ENCODE measurements at places on chromosomes 16 and 17.

DNA sequence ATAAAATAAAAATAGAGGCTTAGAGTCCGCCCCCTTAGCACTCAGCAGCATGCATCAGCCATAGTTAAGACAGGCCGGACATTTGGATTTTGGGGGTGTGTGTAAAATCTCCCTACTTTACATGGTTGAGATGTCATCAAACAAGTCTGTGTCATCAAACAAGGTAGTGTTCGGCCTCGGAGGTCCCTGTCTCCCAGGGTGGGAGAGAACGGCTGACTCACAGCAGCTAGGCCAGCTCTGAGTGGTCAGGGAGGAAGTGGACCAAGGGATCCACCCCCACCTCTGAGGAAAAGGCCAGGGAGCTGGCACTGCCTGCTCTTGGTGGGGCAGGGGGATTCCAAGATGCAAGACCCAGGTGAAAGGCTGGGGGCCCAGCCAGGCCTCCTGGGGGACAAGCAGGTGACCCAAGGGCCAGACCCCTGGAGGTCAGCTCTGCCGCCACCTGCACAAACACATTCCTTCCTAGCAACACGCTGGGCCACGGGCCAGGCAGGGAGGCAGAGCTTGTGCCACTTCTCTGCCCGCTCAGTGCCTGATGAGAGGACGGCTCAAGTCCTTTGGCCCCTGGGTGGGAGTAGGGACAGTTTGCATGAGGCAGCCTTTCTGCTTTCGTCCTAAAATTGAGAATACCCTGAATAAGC lies 28.5 kb downstream of the KIFC3 start:
- DNase-seq = no peak

GRCh38 chr16:23079675-23080301 lies 69.5 kb downstream of the USP31 start:
- DNase-seq = no peak

DNA sequence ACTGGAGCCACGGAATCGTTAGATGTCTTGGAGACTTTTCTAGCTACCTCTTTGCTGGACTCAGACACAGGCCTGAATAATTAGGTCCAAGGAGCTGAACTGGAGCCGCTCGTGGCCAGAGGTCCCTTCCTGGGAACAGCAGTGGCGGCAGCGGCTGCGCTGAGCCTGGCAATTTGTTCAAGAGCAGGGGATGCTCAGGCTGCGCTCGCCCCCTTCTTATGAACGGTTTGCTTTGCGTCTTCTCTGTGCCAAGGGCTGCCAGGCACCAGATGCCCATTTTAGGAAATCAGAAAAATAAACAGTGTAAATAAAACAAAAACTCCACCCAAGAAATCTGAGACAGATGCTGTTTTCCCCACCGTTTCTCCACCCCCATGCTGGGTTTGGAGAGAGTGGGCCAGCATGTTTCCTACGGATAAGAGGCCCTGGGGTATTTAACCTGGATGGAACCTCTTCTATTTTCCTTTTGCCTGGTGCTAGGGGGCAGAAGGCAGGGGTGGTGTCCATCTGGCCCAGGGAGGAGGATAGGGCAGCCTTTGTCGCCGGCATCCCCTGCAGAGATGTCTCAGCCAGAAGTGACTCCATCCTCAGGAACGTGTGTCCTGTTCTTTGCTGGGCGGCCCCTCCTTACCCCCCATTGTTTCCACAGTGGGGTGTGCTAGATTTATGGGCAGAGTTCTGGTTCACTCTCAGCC lies 163.4 kb downstream of the SEC14L1 start:
- no peak for DNase-seq

DNA sequence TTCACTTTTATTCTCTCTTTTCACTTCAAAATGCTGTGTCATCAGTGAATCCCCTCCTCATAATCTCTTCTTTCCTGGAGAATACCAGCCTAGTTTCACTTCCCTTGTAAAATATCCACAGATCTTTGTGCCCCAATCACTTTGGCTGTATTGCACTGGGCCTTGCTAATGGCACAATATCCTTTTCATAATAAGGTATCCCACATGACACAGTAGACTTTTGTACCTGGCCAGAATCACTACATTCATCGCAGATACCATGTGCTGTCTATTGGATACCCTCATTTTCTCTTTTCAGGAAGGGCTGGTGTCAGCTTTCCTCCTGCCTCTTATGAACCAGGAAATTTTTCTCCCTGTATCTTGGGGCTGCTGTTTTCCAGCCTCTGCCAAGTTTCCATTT lies 25.7 kb upstream of the TOX3 start:
- no peak for DNase-seq

GRCh38 chr17:52442350-52442749 lies 283.8 kb upstream of the CA10 start:
- no peak for DNase-seq

DNA sequence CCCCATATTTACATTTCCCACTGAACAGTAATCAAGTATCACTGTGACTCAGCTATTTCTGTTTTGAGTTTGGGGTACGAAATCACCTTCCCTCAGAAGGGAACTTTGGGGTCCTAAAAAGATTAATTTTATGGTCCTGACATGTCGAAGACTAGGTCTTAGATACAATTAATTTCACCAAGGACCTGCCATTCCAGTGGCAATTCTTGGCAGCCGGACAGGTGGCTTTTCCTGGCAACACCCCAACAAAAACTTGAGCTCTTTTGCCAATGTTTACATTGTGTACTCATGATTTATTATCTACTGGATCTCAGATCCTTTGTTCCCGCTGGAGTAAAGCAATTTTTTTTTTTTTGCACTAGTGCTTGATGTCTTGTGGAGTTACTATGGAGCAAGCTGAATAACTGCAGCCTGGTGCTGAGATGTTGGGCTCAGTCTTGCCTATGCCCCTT lies 14.4 kb downstream of the SLFN5 start:
- DNase-seq = no peak

DNA sequence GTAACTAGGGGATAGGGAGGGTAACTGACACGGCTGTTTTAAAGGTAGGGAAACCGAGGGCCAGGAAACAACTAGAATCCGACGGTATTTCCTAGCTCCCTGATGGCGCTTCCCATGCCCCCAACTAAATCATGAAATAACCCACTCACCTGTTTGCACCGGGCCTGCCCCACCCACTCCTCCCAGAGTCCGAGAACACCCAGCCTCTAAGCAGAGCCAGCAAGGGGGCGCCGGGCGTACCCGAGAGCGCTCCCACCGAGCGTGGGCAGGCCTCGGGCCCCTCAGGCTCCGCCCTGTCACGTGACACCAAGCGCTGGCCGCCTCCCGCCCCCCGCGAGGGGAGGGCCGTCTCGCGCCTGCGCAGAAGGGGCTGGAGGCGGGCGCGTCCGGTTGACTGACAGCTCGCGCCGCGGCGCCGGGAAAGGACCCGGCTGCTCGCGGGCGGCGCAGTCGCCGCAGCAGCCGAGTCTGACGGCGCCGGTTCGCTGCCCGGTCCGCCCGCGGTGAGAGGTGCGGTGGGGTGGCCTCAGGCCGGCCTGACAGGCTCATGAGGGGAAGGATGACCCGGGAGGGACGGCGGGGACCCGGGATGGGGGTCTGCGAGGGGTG lies at the start of gene KIAA0513:
Gene KIAA0513, plus strand, starts transcription at position 447 of the 609 bp plus-strand sequence. CDS start 39,277 bp downstream, outside the sequence.
- DNase-seq = peak; percentile 96

- no peak for DNase-seq
Measured at GRCh38 chr16:61820398-61820797, 215.8 kb downstream of the CDH8 start.

DNA sequence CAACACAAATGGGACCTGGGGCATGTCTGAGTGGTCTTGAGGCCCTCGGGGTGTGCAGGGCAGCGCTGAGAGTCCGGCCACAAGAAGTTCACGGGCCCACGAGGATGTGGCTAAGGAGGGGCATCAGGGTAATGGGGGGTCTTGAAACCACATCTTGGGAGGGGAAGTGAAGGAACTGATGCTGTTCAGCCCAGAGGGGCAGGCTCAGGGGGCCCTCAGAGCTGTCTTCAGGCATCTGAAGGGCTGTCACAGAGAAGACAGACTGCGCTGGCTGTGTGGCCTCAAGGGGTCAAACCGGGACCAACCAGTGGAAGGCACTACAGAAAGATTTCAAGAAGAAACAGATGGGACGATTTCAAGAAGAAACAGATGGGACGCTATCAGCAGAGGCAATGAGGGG lies 45.1 kb downstream of the ZNF423 start:
- DNase-seq = no peak

- peak; percentile 46 for DNase-seq
Measured at GRCh38 chr16:57132470-57132869, 40.1 kb downstream of the CPNE2 start.

DNA sequence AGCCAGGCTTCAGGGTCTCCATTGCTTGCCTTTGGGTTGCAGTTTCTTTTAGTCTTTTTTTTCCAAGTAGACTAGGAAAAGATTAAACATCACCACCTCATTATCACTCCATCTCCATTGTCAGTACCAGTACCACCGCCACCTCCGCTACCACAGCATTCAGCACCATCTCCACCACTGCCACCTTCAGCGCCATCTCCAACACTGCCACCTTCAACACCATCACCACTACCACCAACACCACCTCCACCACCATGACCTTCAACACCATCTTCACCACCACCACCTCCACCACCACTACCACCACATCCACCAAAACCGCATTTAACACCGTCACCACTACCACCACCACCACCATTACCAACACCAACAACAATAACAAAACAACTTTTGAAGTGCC lies 141.5 kb upstream of the MPHOSPH6 start:
- DNase-seq = no peak

GRCh38 chr16:30805056-30805369 lies 18.0 kb upstream of the ZNF629 start:
- peak; percentile 19 for DNase-seq

GRCh38 chr16:77939968-77940367 lies 82.4 kb upstream of the CLEC3A start:
- no peak for DNase-seq

DNA sequence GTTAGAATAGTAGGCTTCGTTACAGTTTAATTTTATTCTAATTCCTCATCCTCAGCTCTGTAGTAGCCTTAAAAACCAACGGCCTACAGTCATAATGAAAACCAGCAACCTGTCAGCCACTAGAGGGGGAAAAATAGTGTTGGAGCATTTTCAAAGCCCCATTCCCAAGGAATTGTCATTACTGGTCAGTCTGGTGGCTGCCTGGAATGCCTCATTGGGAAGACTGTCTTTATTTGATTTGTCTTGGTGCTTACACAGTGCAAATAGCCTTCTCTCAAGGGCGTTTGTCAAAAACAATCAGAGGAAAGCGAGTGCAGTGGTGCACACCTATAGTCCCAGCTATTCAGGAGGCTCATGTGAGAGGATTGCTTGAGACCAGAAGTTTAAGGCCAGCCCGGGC lies 4.7 kb downstream of the LPCAT2 start:
- DNase-seq = no peak

- DNase-seq = peak; percentile 34
Measured at GRCh38 chr17:30824002-30824355, 513 bp downstream of the CRLF3 start.

DNA sequence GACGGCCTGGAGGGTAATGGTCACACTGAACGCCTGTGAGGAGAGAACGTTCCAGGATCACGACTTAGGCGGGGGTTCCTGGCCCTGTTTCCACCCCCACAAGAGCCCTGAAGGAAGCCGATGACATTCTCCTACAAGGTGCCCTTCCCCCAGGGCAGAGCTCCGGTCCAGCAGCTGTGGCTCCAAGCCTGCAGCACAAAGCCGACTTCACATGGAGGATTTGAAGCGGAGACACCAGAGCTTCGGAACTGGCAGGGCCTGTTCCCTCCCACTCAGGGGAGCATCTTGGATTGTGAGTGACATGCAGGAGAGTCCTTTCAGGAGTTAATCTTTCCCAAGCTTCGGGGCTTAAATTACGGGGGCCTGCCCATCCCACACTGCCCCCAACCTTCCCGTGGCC lies 5.0 kb downstream of the FADS6 start:
- DNase-seq = no peak

- DNase-seq = no peak
Measured at GRCh38 chr17:4744999-4745969, 5.6 kb upstream of the CXCL16 start.

- DNase-seq = no peak
Measured at GRCh38 chr17:41638941-41639340, 14.6 kb upstream of the KRT17 start.

DNA sequence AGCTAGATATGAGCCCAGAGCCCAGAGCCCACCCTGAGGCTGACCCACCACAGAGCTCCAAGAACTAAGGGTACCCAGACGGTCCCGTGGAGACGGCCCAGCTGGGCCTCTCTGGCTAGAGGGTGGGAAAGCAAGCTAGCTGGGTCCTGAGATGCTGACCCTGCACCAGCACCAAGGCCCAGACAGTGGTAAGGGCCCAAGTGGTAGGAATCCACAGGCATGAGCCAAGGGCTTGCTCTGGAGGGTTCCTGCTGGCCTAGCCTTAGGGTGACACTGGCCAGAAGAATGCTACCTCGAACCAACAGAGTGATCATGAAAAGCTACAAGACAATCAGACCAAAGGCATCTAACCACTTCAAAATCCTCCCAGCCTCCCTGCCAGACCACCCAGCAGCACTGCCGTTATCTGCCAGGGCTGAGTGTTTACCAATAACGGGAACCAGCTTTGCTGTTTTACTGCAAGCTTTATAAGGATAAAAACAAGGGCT lies 13.2 kb downstream of the HIC1 start:
- no peak for DNase-seq

DNA sequence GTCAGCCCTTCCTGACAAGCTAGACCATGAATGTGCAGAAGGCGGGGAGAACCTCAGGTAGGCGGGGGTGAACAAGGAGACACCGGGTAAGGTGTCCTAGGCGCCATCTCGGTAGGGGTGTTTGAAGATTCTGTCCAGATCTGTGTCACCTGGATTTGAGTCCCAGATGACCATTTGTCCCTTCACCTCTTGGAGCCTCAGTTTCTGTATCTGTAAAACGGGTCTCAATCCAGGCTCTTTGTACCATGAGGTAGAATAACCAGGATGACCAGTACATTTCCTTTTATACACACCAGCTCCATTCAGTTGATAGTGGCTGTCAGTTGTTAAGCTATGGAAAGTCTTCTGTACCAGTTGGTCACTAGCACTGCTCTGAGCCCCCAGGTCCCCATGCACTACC lies 86.7 kb downstream of the ABCC6 start:
- DNase-seq = no peak

GRCh38 chr17:47267354-47267828 lies 13.8 kb downstream of the ITGB3 start:
- DNase-seq = no peak

GRCh38 chr17:8632061-8632460 lies 1.5 kb upstream of the MYH10 start:
- no peak for DNase-seq

GRCh38 chr16:1062895-1063294 lies 9.7 kb upstream of the SSTR5 start:
- DNase-seq = no peak

- no peak for DNase-seq
Measured at GRCh38 chr16:23527961-23528643, 17.8 kb upstream of the GGA2 start.

DNA sequence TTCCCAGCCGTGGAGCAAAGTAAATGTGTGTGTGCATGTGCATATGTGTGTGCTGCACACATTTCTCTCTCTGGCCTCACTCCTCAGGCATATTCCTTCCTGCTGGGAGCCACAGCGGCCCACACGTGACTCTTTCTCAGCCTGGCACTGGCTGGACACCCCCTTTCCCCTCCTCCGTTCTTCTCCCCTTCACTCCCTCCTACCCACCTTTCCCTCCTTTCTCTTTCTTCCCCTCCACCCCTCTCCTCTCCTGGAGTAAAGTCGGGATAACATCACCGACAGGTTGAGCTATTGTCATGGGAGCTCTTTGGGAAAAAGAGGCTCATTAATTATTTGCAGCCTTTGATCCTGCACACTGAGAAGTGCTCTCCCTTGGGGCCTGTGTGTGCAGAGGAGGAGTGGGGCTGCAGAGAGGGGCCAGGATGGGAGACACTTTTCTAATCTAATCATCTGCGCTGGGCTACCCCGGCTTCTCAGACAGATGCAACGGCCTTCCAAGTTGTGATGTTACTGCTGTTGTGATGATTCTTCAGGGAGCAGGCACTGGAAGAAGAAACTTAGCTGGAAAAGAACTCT lies 126.3 kb upstream of the HSBP1 start:
- no peak for DNase-seq

Measured in GM12865 (cell line).